Activated T-cell treated with anti-CD3 and anti-CD28 coated beads for 48 hours (primary cell): ENCODE measurements at places on chromosomes 5 and 9.
A peak's percentile ranks its signal among the peaks of the same experiment; 100 is the strongest.

- no peak for DNase-seq
Observed at GRCh38 chr9:13013991-13014883, 239.4 kb downstream of the LURAP1L start.

DNA sequence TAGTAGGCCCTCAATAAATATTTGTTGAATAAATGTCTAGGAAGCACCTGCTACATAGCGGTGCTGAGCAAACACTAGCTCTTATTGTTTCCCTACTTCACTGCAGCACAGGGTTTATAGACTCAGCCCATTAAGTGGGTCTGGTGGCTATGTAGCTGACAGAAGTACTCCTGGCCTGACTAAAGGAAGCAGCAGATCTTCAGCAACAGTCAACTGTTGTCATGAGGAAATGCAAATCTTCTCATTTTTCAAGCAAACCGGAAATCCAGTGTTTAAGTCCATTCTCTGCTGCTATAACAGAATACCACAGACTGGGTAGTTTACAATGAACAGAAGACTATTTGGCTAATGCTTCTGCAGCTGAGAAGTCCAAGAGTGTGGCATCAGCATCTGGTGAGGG is 2.8 kb upstream of the TEX10 start:
- no peak for DNase-seq

- no peak for DNase-seq
Observed at GRCh38 chr5:53063176-53063575, 46.4 kb downstream of the MOCS2 start.

- DNase-seq, result no peak
Observed at GRCh38 chr5:88544136-88544645, 275.5 kb upstream of the TMEM161B start.

- no peak for DNase-seq
Observed at GRCh38 chr9:123999661-124000060, 11.9 kb upstream of the LHX2 start.

DNA sequence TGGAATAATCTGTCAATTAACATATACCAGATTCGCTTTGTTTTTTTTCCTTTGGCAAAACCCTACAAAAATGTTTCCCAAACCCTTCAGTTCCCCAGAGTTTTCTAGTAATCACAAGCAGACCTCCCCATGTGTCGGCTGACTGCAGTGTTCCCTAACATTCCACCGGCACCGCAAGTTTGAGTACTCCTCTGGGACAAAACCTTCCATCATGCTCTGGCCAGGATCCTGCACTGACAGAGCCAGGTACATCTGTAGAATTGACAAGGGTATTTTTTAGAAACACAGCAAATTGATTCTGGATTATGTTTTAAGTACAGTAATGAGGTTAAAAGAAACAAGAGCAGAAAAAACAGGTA is 174.7 kb downstream of the GAS1 start:
- no peak for DNase-seq

DNA sequence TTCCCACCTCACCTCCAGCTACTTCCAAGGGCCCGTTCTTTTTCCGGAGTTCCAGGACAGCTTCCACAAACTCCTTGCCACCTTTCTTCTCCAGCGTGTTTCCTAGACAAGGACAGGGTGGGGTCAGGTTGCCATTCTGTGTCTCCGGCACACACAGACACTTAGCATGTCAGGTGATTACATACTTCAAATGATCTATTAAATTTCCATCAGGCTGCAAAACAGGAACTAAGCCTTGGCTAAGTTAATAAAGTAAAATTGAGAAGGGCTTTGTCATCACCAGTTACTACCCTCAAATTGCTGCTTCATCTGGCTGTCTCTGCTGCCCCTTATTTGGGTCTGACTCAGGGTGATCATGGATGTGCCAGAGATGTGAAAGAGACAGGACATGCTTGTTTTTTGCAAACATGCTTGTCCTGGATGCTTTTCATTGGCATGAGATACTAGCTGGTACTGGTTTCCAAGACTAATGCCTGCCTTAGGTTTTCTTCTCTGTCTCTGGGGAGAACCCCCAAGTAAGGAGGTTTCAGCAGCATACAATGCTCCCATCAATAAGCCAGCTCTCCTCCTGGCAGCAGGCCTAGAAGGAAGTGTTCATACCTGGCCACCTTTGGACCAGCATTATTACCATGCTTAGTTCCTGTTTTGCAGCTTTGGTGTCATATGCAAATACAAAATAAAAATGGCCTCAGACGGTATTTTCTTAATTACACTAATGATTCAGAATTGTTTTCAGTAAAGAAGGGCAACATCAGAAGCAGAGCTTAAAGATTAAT is 52.9 kb downstream of the MACROH2A1 start:
- DNase-seq, result no peak

GRCh38 chr5:39629946-39630345 is 205.2 kb upstream of the DAB2 start:
- DNase-seq, result no peak

DNA sequence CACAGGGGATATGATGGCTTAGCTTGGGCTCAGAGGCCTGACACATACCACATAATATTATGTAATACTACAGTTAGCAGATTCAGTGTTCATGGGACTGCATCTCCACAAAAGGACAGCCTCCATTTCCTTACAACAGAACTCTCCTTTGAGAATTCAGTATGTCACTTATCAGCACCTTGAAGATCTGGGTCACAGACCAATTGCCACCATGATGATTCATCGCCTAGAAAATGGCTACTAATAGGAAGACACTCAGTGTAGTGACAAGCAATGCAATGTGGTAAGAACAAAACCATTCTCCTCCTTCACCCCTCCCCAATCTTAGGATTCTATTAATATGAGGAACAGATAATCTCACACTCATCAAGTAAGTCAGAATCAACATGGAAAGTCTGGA is 38.7 kb upstream of the PRLR start:
- no peak for DNase-seq

DNA sequence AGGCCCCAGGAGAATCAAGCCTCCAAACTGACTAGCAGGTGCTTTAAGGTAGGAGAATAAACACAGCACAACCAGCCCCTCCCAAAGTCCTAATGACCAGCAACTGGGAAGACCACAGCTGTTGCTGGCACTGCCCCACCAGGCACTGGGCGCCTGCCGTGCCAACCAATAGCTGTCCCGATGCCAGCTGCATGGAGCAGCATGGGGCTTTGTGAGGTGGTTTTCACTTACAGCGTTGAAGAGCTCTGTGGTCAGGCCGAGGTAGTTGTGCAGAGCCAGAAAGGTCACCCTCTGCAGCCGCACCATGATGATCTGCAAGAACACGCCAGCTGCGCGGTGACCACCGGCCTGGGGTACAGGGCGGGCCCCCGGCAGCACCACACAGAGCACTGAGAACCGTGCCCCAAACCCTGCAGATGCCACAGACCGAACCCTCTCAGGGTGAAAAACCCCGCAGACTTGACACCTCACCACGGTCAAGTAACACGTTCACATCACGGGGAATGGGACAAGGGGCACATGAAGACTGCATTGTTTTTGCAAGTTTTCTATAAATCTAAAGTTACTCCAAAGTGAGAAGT is 28.7 kb downstream of the PNPLA7 start:
- DNase-seq, result no peak

DNA sequence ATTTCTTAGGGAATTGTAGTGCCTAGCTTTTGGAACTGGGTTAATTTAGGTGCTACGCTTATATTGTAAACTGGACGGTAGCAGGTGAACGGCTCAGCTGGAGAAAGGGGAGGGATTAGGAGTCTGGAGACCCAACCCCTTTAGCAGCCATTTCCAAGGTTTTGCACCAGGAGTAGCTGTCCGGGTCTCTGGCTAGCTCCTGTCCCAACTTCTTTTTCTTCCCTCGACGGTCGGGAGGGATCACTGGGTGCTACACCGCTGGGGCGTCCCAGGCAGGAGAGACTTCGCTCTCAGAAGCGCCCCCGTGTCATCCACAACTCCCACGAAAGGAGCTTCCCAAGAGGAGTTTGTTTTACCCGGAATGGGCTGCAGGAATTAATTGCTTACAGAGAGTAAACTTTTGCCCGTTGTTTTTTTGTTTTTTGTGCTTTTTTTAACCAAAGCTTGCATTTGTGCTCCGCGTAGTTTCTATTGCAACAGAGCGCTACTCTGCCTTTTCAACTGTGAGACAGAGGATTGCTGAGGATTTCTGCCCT is 1640.9 kb upstream of the C9orf72 start:
- DNase-seq, result no peak

DNA sequence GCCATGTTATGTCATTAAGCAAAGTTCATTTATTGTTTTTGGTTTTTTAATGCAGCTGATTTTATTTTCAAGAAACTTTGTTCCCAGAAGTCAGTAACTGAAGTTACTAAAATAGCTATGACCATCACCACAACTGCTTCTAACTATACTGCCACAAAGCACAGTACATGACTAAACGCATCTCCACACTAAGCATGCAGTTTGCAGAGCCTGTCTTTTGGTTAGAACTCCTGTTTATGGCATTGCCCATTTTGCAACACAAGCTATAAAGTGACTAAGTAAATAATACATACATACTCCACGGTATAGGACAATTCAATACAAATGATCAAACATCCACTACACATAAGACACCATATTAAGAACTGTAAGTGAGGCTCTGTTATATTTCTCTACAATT is 109.7 kb downstream of the MLLT3 start:
- no peak for DNase-seq

GRCh38 chr5:120241400-120241799 is 222.7 kb upstream of the PRR16 start:
- no peak for DNase-seq

GRCh38 chr9:65449423-65449822 is 164.4 kb upstream of the FOXD4L5 start:
- no peak for DNase-seq

DNA sequence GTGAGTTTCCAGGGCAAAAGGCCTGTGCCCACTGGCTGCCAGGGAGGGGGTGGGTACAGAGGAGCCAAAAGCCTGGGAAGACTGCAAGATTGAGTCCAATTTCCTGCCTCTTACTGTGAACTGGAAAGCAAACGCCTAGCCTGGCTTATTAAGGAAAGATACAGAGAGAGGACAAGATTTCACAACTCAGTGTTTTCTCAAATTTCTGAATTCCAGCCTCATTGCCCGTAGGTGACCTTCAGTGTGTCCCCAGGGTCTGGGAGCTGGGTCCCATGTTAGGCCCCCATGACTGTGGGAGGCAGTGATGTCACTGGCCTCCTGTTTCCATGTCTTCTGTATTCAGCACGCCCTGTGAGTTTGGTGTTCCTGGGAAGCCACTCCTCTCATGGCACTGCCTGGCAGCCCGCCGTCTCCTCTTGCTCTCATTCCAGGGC is 60.6 kb upstream of the PTPN3 start:
- DNase-seq, result no peak

GRCh38 chr9:35518225-35518821 is 28.4 kb downstream of the RUSC2 start:
- DNase-seq, result no peak

DNA sequence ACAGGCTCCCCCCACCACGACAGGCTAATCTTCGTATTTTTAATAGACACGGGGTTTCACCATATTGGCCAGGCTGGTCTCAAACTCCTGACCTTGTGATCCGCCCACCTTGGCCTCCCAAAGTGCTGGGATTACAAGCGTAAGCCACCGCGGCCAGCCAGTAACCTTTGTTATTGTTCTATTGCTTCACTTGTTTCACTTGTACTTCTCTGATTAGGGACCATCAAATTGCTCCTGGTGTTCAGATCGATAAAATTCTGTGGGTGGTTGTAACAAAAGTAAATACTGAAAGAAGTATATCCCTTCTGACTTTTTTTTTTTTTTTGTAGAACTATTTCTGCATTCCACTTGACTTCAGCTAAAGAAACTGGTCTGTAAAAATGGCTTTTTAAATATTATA is 445.5 kb upstream of the CDH10 start:
- DNase-seq, result no peak

- DNase-seq, result no peak
Observed at GRCh38 chr9:127705577-127706379, 1.0 kb upstream of the CFAP157 start.

DNA sequence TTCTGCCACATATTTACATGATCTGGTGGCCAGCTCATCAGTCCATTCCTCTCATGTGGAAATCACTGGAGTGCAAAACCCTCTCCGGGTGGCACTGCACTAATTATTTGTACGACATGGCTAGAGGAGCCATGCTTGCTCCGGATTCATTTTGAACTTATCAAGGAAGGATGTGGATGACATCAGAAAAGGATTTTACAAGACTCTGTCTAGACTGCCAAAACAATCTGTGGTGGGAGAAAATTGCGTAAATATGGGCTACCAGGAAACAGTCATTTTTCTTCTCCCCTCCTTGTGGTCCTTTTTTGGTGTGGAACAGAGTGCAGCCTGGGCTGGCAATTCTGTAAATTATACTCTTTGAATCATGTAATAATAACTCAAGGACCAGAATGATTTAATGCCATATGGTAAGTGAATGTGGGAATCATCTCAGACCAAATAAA is 123.4 kb upstream of the IFNE start:
- no peak for DNase-seq

DNA sequence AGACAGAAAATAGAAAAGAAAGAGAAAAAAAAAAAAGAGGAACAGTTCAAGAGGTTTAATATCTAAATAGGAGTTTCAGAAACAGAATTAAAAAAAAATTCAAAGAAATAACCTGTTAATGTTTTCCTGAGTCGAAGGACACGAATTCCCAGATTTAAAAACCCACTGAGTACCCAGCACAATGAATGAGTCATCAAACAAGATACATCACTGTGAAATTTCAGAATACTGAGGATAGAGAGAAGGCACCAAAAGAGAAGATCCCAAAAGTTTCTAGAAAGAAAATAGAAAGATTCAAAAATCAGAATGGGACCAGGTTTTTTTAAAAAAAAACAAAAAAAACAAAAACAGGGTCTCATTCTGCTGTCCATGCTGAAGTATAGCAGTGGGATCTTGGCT is 8.8 kb downstream of the CDO1 start:
- DNase-seq, result no peak

GRCh38 chr9:77237896-77238295 is 60.6 kb downstream of the VPS13A start:
- DNase-seq, result no peak

DNA sequence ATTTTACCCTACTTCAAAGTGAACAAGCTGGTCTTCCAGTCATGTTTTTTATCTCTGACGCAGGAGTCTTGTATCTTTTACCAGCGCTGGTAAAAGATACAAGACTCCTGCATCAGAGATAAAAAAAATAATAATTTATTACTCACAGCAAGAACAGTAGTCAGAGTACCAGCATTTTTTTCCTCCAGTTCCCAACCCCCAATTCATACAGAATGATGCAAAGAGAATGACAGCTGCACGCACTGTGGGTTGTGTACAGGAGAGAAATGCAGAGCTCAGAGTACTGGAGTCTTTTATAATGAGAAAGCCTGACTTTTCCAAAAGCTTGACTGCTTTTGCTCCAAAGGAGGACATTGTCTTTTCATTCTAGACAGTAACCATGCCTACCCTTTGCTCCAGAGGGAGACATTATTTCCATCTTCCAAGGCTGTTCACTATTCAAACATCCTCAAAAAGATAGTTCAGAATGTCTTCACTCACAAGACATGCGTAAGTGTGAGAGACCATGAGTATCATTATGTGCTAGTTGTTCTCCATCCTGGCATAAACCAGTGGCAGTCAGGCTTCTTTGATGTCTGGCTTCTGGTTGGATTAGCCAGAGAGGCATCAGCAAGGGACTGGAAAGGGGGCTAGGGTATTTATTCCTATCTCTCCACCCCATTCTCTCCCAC is 14.3 kb upstream of the RANBP6 start:
- no peak for DNase-seq

GRCh38 chr5:1312993-1313833 is 18.3 kb upstream of the TERT start:
- no peak for DNase-seq

GRCh38 chr5:61768692-61769281 is 436.7 kb downstream of the ZSWIM6 start:
- peak; percentile 4 for DNase-seq
